ENCODE measurements at places on chromosomes 5 and 9.

- peak; percentile 95 for DNase-seq
Measured at GRCh38 chr9:113657765-113658544, 194.4 kb downstream of the RGS3 start.

GRCh38 chr9:115640887-115641286 is 512.7 kb upstream of the PAPPA start:
- no peak for DNase-seq

DNA sequence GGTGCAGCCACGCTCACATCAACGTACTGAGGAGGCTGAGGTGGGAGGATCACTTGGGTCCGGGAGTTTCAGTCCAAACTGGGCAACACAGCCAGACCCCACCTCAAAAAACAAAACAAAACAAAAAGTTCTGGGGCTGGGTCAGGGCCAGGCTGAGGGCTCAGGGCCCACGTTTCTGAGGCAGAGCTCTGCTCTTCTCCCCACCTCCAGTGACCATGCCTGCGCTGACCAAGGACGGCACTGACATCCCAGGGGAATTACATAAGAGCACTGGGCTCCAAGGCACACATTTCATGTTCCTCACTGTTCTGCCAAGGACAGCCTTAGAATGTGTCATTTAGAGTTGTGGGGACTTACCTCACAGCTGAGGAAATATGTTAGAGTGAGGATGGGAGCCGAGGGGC is 40.4 kb upstream of the TESK1 start:
- DNase-seq = no peak

DNA sequence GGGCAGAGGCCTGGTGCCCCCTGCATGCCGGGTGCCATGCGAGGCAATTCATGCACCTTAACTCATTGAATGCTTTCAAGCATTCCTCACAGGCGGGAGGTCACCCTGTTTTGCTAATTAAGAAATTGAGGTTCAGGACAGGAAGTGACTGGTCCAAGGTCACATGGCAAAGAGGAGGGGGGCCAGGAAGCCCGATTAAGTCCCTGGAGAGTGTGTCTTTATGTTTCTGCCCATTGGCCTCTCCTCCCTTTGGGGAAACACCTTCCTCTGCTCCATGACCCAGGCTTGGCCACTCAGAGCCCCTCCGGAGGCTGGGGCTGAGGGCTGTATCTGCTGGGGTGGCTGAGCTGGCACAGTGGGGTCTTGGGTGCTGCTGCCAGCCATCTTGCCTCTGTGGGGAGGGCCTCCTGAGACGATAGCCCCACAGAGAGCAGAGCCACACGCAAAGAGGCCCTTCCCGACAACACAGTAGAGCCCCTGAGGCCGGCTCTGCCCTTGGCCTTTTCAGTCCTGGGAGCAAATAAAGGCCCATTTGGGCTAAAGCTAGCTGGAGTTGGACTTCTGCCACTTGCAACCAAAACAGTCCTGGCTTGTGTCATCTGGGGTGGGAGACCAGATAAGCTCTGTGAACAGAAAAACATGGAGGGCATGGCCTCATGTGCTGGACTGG is 90.8 kb upstream of the NEURL1B start:
- no peak for DNase-seq

DNA sequence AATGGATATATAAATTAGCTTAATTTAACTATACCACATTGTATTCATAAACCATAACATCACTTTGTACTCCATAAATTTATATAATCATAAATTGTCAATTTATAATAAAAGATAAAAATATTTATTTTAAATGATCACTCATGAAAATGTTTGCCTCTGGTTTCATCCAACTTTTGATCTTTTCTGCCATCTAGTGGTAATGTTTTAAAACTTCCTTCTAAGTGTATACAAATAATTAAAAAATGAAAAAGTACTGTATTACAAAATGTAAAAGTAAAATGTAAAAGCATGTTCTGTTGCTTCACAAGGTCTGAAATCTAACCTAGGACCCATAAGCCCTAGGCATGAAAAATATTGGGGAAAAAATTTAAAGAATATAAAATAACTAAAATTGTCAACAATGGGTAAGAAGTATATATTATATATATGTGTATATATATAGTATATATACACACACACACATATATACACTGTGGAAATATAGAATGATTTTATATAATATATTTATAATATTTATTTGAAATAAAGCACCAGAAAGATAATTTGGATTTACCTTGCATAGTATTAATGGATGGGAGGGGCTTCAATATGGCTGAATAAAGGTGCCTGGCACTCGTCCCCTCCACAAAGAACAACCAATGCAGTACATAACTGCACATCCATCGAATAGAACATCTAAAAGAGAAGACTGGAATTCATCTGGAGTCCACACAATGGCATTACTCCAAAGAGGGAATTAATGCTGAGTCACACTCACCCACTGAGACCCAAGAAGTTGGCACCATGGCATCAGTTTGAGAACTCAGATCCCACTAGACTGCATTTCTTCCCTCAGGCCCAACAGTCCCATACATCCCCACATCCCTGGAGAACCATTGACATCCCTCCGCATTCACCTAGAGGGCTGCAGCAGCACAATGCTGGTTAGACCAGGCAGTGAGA is 32.5 kb downstream of the ANXA1 start:
- no peak for DNase-seq

DNA sequence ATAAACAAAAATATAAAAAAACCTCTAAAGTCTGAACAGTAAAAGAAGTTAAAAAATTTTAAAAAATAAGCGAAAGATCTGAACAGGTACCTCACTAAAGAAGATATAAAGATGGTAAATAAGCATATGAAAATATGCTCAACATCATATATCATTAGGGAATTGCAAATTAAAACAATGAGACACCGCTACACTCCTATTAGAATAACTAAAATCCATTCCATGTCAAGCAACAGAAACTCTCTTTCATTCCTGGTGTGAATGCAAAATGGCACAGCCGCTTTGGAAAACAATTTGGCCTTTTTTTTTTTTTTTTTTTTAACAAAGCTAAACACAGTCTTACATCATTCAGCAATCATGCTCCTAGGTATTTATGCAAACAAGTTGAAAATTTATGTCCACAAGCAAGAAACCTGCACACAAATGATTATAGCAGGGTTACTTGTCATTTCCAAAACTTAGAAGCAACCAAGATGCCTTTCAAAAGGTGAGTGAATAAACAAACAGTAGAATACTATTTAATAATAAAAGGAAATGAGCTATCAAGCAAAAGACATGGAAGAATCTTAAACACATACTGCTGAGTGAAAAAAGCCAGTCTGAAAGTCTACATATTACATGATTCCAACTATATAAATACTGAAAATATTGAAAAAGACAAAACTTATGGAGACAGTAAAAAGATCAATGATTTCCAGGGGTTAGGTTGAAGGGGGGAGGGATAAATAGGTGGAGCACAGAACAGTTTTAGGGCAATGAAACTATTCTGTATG is 22.1 kb downstream of the ANXA1 start:
- no peak for DNase-seq

GRCh38 chr5:173075137-173075843 is 19.1 kb downstream of the CREBRF start:
- DNase-seq = no peak

DNA sequence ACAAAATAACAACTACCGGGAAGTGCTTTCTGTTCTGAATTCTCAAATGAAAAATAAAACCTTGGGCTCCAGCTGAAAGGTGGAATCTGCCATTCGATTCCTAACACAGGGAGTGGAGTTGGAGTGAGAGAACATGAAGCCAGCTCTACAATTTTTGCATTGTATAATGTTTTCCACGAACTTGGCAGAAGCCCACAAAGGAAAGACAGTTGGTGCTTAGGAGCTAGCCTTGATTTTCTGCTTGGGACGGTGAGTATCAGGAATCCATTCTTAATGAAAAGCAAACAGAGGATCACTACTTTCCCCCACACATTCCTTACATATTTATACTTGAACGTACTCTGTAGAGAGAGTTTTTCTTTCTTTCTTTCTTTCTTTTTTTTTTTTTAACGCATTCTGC is 74.2 kb upstream of the FBXL7 start:
- DNase-seq = no peak

- DNase-seq = no peak
Measured at GRCh38 chr5:171782332-171782966, 3.2 kb upstream of the SMIM23 start.

DNA sequence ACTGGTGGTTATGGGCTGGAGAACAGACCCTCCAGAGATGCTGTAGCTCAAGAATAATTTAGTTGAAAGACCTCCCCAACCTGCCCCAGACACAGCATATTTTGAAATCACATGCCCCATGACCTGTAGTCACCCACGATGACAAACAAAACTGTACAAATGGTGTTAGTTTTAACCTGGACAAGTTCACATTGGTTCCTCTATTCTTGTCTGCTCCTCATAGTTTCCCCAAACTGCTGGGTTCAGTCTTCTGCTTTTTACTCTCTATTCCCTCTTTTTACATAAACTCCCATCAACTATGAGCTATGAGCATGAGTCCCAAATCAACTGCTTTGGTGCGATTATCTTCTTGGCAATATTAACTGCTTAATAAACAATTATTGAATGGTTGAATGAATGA is 365.3 kb upstream of the CLINT1 start:
- no peak for DNase-seq

- no peak for DNase-seq
Measured at GRCh38 chr9:87122947-87123685, 175.8 kb upstream of the GAS1 start.

- DNase-seq = no peak
Measured at GRCh38 chr9:6590334-6590733, 55.2 kb downstream of the GLDC start.

GRCh38 chr9:91897201-91897600 is 52.8 kb downstream of the ROR2 start:
- DNase-seq = no peak

DNA sequence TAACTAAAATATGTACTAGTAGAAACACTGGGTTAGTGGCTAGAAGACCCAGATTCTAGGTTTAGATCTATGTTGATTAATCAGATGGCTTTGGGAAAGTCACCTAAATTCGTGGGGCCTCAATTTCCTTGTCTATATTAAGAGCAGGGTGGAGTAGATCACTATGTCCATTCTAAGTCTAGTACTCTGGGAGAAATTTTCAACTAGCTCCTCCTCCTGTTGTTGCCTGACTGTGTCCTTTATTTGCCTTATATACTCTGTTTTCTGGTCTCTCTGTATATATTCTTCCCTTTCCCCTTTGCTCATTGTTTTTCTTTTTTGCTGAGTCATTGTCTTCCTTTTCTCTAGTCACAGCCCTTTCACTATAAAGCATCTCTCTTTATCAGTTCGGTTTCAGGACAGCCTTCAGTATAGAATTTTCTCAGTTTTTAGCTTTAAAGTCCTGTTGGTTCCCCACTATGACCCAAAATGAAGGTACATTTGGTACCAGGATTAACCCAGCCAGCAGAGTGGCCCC is 44.5 kb upstream of the CDH6 start:
- no peak for DNase-seq

- no peak for DNase-seq
Measured at GRCh38 chr9:90022474-90022873, 417.7 kb downstream of the GADD45G start.

- no peak for DNase-seq
Measured at GRCh38 chr9:64057553-64057952, 1227.5 kb downstream of the FOXD4L5 start.

DNA sequence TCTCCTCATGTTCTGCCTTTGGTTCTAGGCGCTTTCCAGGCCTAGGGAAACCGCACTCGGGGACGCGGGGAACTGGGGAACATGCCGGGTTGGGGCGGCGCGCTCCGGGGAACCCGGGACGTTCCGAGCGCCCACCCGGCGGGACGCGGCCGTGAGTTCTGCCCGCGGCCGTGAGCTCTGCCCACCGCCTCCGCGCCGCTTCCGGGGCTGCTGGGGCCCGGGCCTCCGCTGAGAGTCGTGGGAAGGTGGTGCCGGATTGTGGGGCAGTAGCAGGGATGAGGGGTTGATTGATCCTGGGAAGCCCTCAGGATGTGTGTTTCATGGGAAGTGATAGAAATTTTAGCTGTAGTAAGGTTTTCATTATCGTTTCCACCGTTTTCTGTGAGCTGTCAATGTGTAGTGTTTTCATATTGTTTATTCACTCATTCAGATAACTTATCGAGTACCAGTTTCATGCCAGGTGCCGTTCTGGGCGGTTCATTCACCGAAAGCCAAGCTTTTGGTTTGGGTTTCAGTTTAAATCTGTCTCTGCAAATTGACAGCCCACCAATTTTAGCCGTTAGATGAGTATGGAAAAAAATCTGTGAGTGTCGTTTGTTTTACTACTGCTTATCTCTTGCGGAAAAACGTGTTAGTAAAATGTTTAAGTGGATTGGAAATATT is 657 bp downstream of the MTRR start:
- DNase-seq = no peak

DNA sequence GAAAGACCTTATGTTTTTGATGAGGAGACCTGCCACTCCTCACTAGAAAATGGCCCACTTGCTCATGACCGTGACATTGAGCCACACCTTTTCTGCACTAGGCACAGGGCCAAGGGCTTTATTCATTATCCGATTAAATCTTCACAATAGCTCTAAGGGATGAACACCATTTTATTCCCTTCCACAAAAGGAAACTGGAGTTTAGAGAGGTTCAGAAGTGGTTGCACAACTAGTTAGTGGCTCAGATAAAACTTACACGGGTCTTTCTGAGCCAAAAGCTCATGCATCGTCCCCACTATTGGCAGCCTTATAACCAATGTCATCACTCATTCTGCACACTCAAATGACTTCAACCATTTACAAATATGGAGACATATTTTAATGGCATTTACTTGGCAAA is 39.4 kb downstream of the SUSD1 start:
- no peak for DNase-seq

DNA sequence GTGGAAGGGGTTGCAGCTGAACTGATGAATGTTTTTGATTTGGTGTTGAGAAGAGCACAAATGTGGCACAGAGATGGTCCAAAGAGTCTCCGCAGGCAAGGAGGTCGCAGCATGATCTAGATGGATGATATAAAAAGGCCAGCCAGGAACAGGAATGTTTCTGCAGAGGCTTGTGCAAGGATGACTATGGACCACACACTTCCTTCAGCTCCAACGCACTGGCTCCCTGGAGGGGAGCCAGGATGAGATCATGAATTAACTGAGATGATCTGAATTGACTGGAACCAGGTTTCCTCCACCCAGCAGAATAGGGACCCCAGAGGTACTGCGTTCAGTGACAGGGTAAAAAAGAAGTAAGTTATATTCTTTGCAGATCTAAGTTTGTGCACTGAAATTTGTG is 89.0 kb downstream of the ARSB start:
- no peak for DNase-seq

- no peak for DNase-seq
Measured at GRCh38 chr9:87181670-87182069, 234.4 kb upstream of the GAS1 start.

All from islet precursor cell (in vitro differentiated cells).